ENCODE measurements at places on chromosomes 11 and 22.

GRCh38 chr11:121448011-121448410, 4.1 kb upstream of the SORL1 start:
- no peak for DNase-seq

DNA sequence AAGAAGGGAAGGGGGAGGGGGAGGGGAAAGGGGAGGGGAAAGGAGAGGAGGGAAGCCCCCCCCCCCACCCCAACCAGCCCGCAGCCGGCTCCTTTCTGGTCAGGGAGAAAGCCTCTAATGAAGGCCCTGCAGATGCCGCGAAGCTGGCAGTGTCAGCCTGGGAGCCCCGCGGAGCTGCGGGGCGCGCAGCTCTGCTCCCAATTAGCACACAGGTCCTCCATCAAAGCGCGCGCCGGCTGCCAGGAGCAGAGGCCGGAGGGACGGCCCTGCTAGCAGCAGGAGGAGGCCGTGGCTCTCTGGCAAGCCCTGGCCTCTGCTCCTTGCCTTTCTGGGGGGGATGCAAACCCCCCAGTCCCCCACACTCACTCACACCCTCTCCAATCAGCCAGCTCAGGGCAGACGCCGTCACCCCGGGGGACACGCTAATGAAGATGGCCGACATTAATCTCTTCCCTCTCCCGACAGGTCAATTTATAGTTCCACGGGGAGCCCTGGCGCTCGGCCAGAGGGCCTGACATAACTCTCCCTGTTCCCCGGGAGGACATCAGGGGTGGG, 70.5 kb upstream of the TCF20 start:
- DNase-seq, result no peak

GRCh38 chr11:75762885-75763284, 5.7 kb upstream of the DGAT2 start:
- no peak for DNase-seq

DNA sequence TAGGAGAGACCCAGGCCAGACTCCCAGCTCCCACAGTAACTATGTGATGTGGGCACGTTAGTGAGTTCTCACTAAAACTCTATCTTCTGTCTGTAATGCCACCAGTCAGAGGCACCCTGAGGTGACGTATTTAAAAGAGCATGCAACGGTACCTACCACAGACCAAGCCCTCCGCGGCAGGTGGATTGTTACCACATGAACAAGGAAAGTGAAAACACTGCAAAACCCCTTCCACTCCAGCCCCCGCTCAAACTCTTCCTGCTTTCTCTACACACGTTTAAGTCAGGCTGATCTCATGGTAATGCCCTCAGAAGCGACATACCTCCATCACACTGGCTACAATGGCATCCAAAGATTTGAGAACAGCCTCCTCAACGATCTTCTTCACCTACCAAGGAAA, 36.7 kb downstream of the SERPIND1 start:
- DNase-seq, result no peak

GRCh38 chr11:74255741-74256375, 55.6 kb downstream of the P4HA3 start:
- peak; percentile 20 for DNase-seq

All from amygdala (tissue), 56 donors.